ENCODE measurements at places on chromosomes 11 and 22.

GRCh38 chr22:37334461-37334858 is 52.2 kb downstream of the CYTH4 start:
- DNase-seq = no peak

DNA sequence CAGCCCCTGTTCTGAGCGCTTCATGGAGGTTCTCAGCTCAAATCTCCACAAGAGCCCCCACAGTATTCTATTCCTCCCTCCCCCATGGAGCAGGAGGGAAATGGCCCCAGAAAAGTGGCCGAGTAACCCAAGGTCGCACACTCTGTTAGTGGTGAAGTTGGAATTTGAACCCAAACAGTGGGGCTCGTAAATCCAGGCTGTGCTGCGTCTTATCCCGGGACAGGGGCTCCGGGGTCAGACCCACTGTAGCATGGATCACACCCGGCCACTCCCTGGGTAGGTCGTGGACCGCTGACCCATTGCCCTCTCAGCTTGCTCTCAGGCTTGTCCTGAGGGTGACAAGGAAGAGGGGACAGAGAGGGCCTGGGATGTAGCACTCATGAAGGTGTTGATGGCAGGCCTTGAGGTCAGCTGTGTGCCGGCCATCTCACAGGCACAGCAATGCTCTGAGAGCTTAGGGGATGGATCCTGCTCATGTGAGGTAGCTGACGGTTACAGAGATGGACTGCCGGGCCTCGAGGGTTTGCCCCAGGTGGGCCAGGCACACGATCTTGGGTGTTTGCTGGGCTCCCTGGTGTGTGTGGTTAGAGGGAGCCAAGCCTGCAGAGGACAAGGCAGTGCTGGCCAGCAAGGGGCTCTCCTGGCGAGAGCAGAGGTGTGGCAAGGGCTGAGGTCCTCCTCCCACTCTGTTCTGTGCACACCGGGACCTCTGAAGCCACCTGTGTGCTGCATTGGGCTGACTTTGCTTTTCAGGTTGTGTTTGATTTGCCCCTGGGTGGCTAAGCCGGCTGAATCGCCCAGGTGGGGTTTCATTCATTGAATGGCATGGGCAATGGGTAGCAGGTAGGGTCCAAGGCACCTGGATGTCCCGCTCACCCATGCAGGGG is 2.3 kb upstream of the FGF19 start:
- DNase-seq = no peak

GRCh38 chr22:22201185-22201929 is 43.2 kb upstream of the VPREB1 start:
- DNase-seq = no peak

- DNase-seq = no peak
Measured at GRCh38 chr22:43341565-43341964, 1.6 kb downstream of the SCUBE1 start.

GRCh38 chr22:28237112-28237511 is 318.1 kb upstream of the PITPNB start:
- DNase-seq = no peak
